ENCODE measurements at places on chromosomes 5 and 9.

DNA sequence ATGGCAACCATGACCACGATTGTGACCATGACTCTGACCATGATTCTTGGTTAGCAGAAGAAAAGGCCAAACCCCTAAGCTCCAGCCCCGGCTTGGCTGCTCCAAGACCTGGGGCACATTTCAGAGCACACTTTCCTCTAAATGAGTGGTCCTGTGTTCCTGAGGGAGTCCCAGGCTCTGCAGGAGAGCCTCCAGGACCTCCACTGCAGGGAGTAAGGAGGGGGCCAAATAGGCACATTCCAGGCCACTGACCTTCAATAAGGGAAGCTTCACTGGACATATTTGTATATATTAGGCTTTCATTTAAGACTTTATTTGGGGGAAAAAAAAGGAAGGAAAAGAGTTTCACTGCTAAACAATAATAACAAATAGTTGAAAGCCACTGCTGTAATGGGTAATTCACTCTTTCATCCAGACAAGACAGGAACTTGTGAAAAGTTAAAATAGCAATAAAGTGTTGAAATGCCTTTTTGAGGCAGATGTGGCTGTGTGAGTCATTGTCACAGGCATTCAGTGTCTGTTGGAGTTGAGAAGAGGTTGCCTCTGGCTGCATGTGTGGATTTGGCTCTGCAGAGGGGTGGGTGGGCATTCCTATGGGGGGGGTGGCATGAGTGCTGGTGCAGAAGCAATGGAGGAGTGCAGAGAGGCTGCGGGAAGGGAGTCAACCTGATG lies 63.9 kb upstream of the TGFBR1 start:
- DNase-seq = no peak

DNA sequence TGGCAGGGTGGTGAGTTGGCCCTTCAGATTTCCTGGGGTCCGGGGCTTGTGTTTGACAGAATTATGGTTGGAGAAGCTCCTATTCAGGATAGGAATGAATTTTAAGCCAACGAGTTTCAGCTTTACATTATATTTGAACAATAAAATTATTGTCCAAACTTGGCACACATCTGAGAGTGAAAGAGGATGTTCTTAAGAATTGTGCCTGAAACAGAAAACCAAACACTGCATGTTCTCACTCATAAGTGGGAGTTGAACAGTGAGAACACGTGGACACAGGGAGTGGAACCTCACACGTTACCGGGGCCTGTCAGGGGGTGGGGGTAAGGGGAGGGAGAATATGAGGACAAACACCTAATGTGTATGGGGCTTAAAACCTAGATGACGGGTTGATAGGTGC lies 111.8 kb upstream of the ACTBL2 start:
- DNase-seq = no peak

DNA sequence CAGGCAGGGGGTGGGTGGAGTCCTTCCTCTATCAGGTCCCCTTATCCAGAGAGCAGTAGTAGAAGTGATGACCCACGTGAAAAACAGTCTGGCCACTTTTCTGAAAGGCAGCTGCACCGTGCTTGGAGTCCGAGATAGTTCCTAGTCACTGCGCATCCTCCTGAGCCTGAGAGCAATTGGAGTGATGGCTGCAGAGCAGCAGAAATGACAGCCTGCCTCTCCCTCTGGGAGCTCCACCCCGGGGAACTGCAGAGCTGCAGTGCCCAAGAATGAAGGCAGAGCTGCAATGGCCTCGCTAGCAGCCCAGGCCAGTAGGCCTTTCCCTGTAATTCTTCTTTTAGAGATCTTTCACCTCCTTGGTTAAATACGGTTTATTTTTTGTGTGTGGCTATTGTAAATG lies 82.6 kb downstream of the CETN3 start:
- DNase-seq = no peak

GRCh38 chr9:36164372-36164771 lies 4.8 kb upstream of the CCIN start:
- DNase-seq = no peak

- peak; percentile 73 for DNase-seq
These were observed 76.1 kb downstream of the NREP start for GRCh38 chr5:111680737-111681413.
